ENCODE measurements at places on chromosomes 2 and 18. TPM values are rescaled to one million over a fixed set of nuclear protein-coding genes. Genes with fewer than 3 reads are reported as not detected.

Gene MAPK4
- total RNA-seq = 1.2 TPM

Gene FIGN
- 4.3 TPM for total RNA-seq

GRCh38 chr2:186561467-186562208 is 28.2 kb upstream of the ITGAV start:
- no peak for DNase-seq
- H3K4me1 ChIP-seq = no peaks in the 10 kb centered on the region
- no peak overlapping the region for H3K4me3 ChIP-seq
- H3K27me3 ChIP-seq = no peaks in the 10 kb centered on the region
- H3K27ac ChIP-seq = no peak overlapping the region

Gene SIX3
- total RNA-seq = not detected

Gene KCNJ3
- total RNA-seq = 1.5 TPM

GRCh38 chr2:234676109-234676782 is 179.4 kb upstream of the ARL4C start:
- no peaks in the 10 kb centered on the region for H3K36me3 ChIP-seq
- no peak overlapping the region for H3K4me3 ChIP-seq
- H3K27ac ChIP-seq = no peak overlapping the region
- no peaks in the 10 kb centered on the region for H3K27me3 ChIP-seq
- peaks cover 15% of the 10 kb centered on the region for H3K4me1 ChIP-seq
- DNase-seq = no peak

GRCh38 chr2:147829106-147829505 is 15.7 kb upstream of the ACVR2A start:
- no peaks in the 10 kb centered on the region for H3K27me3 ChIP-seq
- DNase-seq = no peak
- H3K27ac ChIP-seq = no peak overlapping the region
- H3K36me3 ChIP-seq = no peaks in the 10 kb centered on the region
- no peaks in the 10 kb centered on the region for H3K4me1 ChIP-seq

DNA sequence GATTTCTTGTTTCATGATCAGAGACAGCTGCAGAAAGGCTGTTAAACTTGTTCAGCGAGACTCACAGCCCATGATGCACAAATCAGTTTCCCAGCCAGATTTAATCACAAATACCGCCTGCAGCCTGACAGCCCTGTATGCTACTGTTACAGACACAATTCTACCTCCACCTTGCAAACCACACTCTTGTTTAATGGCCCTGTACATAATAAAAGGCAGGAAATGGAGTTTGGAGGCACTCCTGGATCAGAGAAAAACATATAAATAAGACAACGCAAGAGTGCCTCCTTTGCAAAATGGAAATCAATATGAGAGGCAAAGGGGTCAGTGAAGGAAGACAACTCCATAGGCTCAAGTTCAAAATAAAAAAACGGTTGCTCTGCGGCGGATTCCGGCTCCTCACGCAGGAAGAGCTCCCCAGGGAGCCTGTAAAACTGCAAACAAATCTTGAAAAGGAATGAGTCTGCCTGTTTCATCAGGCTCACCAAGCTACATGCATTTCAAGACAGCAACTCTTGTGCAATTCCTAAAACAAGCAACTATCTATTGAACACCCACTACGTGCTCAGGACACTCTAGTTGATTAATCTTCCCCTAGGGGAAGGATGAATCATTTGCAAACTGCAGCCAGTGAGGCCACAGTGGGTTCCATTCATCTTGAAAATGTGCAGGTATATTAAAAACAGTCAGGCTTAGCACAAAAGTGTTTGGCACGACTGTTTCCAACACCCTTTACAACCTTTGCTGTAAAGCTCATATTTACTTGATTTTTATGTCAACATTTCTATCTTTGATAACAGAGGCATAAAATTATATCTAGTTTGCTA is 37.5 kb downstream of the TBC1D8 start:
- H3K36me3 ChIP-seq = no peaks in the 10 kb centered on the region
- no peak overlapping the region for H3K27ac ChIP-seq
- no peaks in the 10 kb centered on the region for H3K4me1 ChIP-seq
- no peak overlapping the region for H3K4me3 ChIP-seq
- H3K27me3 ChIP-seq = no peaks in the 10 kb centered on the region

Measured in ascending aorta (tissue), 2 donors.